ENCODE measurements at places on chromosomes 5 and 9.
A peak's percentile ranks its signal among the peaks of the same experiment; 100 is the strongest.

- DNase-seq: no peak
These were observed 184.6 kb downstream of the KDM4C start for GRCh38 chr9:6942406-6942805.

GRCh38 chr9:74598874-74599273 lies 101.7 kb downstream of the RORB start:
- no peak for DNase-seq

GRCh38 chr5:130992095-130992494 lies 173.0 kb downstream of the HINT1 start:
- no peak for DNase-seq

- DNase-seq: no peak
These were observed 50.6 kb upstream of the RAPGEF6 start for GRCh38 chr5:131685516-131686171.

GRCh38 chr9:137276473-137277328 lies 825 bp upstream of the TOR4A start:
- DNase-seq: no peak

GRCh38 chr9:118395415-118395814 lies 691.2 kb downstream of the TLR4 start:
- DNase-seq: no peak

- DNase-seq: no peak
These were observed 18.6 kb downstream of the FGD3 start for GRCh38 chr9:92965759-92966517.

GRCh38 chr5:141623186-141623585 lies 4.4 kb upstream of the DIAPH1 start:
- DNase-seq: no peak

DNA sequence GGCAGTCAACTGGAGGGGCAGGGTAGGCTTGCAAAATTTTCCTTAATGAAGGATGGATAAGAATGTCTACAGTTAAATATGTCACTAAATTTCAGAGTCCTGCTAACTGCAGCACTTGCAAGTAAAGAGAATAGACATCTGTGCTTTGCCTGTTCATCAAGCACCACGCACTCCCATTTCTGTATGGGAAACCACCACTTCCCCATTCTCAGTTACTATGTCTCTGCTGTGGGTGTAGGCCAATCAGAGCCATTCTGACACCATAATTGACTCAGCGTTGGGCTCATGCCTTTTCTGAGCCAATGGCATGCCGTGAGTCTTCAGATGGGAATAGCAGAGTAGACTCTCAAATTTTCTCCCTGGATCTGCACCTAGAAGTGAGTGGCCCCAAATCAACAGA lies 247.5 kb downstream of the GABRB2 start:
- DNase-seq: no peak

GRCh38 chr9:114264806-114265550 lies 57.9 kb upstream of the ORM1 start:
- no peak for DNase-seq

- DNase-seq: no peak
These were observed 43.0 kb downstream of the HSD17B3 start for GRCh38 chr9:96258967-96259366.

- no peak for DNase-seq
These were observed 95.9 kb upstream of the COL5A1 start for GRCh38 chr9:134545543-134546245.

GRCh38 chr5:148965511-148966265 lies 97.2 kb downstream of the SH3TC2 start:
- no peak for DNase-seq

GRCh38 chr5:4868140-4868735 lies 271.9 kb upstream of the ADAMTS16 start:
- peak; percentile 25 for DNase-seq

GRCh38 chr5:167777746-167778145 lies 513.7 kb upstream of the WWC1 start:
- DNase-seq: no peak

- no peak for DNase-seq
These were observed 67.1 kb downstream of the ADAMTS12 start for GRCh38 chr5:33824516-33825195.

DNA sequence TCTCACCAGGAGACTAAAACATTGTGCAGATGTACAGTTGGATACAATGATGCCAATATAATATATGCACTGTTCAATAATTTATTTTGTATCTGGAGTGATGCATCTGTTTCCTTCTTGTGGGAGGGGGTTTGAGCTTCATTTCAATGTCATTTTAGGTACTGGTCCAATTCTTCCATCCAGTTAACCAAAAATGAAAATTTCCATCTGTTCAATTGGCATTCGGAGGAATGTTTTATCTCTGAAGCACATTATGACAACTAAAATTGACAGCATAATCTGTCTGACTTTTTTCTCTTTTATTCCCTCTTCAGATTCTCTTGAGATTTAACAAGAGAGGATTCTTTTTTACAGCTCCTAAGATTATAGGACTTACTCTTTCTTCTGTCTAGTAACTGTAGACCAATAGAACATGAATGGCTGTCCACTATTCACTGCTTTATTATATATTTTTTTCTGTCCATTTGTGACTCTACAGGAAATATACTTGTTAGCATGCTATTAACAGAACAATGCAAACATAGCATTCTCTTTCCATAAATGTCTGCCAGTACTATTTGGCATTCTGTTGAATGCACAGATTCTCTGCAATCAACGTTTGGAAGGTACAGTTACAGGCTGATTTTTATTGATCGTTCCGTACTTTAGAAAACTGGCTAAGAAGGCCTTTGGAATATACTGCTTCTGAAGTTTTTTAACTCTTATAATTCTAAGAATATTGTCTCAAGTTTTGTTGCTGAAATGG lies 57.8 kb downstream of the NDUFAF2 start:
- no peak for DNase-seq

DNA sequence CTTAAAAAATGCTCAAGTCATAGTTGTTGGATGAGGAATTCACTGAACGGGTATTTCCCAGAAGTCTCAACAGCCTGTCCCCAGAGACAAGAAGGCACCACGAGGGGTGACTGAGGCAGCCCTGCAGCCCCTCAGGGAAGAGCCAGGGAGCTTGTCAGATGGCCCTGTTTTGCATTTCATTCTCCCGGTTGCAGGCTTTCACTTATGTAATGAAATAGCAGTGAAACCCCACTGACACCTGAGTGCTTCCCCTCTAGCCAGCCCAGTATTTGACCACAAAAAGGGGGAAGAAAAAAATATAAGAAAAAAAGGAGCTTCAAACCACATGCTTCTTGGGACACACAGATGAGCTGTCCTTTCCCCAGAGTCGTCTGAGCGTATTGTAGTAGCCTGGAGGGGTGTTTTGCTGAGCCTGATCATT lies 75.3 kb upstream of the IL12B start:
- DNase-seq: no peak

- DNase-seq: peak; percentile 94
These were observed 490 bp upstream of the RNF44 start for GRCh38 chr5:176537554-176538229.

All from NT2/D1 (cell line).